ENCODE measurements at places on chromosomes 16 and 17.

- no peak for DNase-seq
These were observed 19.9 kb downstream of the GAS7 start for GRCh38 chr17:10178506-10178991.

DNA sequence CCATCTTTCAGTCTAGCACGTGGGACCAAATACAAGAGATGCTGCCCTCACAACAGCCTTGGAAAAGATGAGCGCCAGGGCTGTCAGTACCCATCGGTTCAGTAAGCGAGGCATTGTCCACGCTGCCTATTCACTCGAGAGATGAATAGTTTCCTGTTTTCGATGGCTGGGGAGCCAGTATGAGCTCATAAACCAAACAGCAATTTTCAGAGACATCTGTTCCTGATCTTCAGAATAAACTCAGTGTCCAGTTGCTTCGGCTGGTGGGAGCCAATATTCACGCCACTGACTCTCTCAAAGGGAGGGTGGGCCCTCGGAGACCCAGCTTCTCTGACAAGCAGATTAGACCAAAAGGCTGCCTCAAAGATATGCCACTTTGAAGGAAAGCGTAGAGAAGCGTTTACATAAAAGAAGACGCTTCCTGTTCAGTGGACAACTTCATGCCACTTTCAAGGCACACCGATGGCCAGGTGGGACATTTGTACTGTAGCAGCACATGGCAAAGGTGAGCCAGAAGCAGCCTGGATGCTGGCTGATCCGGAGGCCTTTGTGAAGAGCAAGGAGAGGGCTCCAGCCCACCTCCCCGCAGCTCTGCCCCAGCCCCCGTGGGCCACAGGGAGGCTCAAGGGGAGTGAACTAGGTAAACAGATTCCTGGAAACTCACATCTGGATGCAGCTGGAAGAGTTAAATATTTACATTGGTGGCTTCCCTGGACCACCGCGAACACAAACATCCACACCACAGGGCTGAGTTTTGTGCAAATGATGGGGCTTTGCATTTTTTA is 6.0 kb downstream of the TIMM22 start:
- no peak for DNase-seq

GRCh38 chr17:20032636-20033035 is 23.5 kb downstream of the SPECC1 start:
- DNase-seq: no peak

GRCh38 chr17:63450551-63450950 is 4.4 kb upstream of the CYB561 start:
- DNase-seq: no peak

GRCh38 chr16:81313701-81314602 is 810 bp upstream of the GAN start:
- DNase-seq: no peak

GRCh38 chr16:83952587-83952939 is 477 bp upstream of the OSGIN1 start:
- DNase-seq: no peak

- no peak for DNase-seq
These were observed 65.9 kb downstream of the RBFOX1 start for GRCh38 chr16:7398536-7398935.

GRCh38 chr16:50254072-50254471 is 12.3 kb upstream of the ADCY7 start:
- DNase-seq: no peak

DNA sequence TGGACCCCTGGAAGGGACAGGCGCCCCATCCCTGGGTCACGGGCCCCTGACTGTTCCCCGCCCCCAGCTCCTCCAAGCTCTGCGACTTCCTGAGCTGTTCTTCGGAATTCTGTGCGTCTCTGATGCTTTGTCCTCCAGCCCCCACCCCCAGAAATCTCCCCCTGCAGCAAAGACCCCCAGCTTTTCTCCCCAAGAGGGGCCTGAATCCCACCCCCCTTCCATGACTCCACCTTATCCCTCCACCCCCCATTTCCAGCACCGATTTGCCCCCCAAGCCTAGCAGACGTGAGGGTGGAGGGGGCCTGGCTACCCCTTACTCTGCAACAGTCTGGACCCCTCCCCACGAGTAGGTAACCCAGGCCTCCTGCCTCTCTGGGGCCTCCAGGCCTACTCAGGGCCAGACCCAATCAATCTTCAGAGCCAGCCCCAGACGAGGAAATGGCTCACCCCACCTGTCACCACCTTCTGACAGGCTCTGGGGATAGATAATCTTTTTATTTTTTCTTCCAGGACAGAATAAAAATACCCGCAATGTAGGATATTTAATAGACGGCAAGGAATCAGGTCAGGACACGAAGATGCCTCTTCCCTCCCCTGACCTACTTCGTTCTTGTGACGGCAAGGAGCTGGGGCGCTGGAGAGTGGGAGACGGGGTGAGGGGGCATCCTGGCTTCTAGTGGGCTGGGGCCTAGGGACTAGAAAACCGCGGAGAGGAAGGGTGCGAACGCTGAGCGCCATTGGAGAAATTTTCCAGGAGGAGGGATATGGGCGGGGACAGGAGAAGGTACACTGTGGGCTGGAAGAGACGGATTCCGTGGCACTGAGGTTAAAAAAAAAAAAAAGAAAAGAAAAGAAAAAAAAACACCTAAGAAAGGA is 744 bp upstream of the PLXDC1 start:
- DNase-seq: no peak

- DNase-seq: no peak
These were observed 414.4 kb downstream of the UTP18 start for GRCh38 chr17:51674579-51675255.

DNA sequence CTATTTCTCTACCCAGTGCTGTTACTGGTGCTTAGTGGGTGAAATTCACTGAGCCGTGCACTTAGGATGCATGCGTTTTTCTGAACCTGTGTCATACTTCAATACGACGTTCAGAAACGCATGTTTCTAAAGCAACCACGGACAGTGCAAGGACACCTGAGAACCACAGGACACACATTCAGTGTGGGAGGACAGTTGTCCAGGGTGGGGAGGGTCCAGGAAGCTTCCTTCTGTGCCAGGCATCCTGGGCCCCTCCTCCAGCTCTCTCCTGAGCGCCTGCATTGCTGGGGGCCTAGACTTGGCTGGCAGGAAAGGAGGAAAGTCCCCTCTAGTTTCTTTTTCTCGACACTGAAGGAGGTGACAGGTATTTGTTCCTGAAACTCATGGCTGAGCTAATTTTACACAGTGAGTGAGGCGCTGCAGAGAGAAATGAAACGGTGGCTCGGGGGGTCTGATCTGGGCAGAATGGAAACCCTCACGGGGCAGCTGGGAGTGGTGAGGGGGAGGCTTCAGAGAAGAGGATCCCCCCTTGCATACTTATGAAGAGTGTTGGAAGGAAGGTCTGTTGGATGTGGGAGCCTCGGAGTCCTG is 89.9 kb downstream of the IRF8 start:
- no peak for DNase-seq

DNA sequence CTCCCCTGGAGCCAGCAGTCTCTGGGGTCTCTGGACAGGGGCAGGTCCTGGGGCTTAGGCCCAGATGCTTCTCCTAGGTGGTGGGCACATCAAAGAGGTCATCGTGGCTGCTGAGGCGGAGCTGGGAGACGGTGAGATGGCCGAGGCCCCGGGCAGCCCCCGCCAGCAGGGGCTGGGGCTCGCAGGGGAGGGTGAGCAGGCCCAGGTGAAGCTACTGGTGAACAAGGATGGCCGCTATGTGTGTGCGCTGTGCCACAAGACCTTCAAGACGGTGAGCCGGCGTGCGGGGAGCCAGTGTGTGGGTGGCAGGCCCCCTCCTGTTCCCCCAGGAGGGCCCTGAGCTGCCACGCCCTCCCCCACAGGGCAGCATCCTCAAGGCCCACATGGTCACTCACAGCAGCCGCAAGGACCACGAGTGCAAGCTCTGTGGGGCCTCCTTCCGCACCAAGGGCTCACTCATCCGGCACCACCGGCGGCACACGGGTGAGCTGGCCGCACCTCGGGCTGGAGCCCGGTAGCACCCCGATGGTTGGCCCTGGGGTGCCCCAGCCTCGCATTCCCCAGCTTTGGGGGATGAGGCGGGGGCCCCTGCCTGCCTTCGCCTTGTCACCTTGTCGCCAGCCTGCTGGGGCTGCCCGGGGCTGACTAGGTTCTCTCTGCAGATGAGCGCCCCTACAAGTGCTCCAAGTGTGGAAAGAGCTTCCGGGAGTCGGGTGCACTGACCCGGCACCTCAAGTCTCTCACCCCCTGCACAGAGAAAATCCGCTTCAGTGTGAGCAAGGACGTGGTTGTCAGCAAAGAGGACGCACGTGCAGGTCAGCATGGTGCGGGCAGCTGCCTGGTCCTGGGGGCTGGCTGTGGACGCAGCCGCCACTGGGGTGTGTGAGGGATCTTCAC is 3.9 kb upstream of the DNASE1L2 start:
- DNase-seq: no peak

- no peak for DNase-seq
These were observed 24.8 kb downstream of the PMM2 start for GRCh38 chr16:8822403-8822802.
